BE2C (cell line): ENCODE measurements at places on chromosomes 12 and 14.

- no peak for DNase-seq
Measured at GRCh38 chr12:101591781-101592180, 3.0 kb upstream of the MYBPC1 start.

DNA sequence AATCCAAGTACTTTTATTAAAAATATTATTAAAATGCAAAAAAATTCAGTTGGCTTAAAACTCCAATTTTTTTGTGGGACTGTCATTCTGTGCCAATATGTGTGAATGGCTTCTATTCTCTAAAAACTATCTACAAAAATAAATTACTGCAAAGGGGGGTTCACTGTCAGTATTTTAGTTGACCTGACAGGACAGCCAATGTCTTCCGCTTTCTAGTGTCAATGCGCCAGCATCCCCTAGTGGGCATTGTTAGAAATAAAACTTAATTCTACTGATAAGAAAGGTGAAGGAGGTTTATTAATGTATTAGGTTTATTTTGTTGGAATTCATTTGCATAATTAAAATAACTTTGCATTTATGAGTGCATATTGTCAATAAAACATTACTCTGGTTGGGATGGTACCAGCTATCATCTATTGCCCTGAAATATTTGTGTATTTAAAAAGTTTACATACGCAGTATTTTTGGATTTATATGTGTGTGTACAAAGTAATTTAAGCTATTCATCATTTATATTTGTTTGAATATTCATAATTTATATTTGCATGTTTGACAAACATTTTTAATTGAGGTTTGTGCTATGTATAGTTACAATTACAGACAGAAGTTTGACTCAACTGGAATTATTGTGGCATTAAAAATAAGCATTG is 527.2 kb downstream of the FLRT2 start:
- DNase-seq, result peak; percentile 39

GRCh38 chr12:63805704-63806672 is 26.3 kb downstream of the RXYLT1 start:
- DNase-seq, result no peak

- DNase-seq, result no peak
Measured at GRCh38 chr12:47863467-47863866, 41.3 kb downstream of the VDR start.

DNA sequence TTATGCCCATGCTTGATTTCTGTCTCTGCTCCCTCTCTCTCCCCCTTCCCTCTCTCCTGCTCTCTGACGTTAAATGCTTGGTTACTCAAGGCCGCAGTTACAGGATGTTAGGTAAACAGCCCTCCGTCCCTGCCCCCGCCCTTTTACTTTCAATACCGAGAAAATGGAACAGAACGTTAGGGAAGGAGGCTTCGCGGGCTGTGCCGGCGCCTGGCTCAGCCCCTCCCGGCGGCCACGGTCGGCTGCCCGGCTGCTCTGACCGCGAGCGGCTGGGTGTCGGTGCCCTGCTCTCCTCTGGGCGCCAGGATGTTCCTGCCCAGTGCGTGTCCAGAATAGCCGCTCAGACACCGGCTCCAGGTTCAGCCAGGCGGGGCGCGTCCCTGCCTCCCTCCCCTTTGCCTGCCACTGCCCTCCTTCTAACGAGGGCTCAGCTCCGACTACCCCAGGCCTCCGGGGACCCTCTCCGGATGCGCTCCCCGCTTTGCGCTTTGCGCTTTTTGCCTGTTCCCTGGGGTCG is 166.1 kb downstream of the ADCK1 start:
- peak; percentile 50 for DNase-seq

DNA sequence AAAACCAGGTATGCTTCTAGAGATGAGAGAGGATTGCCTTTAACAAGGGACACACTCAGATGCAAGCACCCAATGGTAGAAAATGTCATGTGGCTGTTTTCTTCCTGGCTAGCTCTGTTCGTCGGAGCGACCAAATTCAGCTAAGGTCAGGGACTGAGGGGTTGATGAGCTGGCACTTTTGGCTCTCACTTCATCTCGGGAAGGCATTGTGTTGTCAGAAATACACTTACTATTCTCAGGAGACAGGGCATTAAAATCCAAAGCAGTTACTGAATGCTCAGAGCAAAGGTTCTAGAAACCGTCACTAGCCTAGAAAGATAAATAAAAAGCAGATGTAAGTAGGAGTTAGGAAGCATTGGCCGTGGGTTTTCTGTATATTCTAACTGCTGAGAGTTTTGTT is 275.7 kb upstream of the SSTR1 start:
- DNase-seq, result peak; percentile 14

- DNase-seq, result no peak
Measured at GRCh38 chr12:13243516-13244070, 47.1 kb downstream of the EMP1 start.
